Activated T-cell treated with anti-CD3 and anti-CD28 coated beads for 4 hours (primary cell): ENCODE measurements at places on chromosomes 6 and 20.

- DNase-seq = no peak
Observed at GRCh38 chr6:106866875-106867658, 107.5 kb downstream of the CD24 start.

DNA sequence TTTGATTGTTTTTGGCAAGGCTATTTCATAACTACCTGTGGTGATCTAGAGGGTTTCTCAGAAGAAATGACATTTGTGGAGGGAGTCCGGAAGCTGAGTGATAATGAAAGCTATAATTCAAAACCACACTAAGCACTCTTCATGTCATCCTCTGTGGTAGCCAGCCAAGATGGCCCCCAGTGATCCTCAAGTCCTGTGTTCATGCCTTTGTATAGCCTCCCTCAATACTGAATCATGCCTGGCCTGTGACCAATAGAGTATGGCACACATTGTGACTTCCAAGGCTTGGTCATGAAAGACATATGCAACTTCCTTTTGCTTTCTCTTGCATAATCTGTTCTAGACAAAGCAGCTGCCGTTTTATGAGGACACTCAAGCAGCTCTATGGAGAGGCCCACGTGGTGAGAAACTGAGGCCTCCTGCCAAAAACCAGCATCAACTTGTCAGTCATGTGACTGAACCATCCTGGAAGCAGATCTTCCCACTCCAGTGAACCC, 12.8 kb upstream of the DNAAF9 start:
- no peak for DNase-seq

DNA sequence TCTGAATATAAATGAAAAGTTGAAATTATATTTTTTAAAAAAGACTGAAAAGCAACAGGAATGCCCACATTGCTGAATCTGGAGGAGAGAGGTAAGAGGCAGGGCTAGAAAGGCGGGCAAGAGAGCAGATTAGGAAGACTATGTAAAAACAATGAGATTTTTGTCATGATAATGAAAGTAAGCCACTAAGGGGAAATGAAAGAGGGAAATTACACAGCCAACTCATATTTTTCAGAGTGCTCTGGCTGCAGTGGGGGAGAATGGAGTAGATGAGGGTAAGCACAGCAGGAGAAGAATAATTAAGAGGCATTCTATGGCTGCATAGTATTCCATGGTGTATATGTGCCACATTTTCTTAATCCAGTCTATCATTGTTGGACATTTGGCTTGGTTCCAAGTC, 281.9 kb downstream of the PKHD1 start:
- no peak for DNase-seq

GRCh38 chr20:38134427-38135270, 30.4 kb downstream of the TGM2 start:
- no peak for DNase-seq

DNA sequence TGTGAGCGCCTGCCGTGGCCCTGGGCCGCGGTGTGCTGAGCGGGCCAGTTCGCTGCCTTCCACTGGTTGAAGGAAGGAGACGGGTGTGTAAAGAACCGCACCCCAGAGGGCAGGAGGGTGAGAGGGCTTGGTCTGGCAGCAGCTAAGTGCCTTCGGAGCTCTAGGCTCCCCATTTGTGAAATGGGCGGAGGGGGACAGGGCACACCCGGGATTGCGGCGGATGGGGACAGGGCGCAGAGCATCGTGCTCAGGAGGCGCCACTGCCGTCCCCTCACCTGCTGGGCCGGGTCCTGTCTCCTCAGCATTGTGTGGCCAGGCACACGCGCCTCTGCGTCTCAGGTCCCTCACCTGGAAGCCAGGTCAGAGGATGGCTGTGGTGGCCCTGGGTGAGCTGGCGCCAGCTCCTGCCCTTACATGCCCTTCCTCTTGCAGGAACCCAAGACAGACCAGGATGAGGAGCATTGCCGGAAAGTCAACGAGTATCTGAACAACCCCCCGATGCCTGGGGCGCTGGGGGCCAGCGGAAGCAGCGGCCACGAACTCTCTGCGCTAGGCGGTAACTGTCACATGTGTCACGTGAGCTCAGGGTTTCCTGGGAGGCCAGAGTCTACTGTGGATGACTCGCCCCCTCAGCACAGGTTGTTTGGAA, 3.1 kb downstream of the ADRM1 start:
- DNase-seq = no peak
